ENCODE measurements at places on chromosomes 3 and 15.

- DNase-seq = no peak
Observed at GRCh38 chr3:59593380-59593779, 543.6 kb upstream of the CFAP20DC start.

GRCh38 chr15:29570948-29571791 is 251.1 kb downstream of the TJP1 start:
- DNase-seq = peak; percentile 84

DNA sequence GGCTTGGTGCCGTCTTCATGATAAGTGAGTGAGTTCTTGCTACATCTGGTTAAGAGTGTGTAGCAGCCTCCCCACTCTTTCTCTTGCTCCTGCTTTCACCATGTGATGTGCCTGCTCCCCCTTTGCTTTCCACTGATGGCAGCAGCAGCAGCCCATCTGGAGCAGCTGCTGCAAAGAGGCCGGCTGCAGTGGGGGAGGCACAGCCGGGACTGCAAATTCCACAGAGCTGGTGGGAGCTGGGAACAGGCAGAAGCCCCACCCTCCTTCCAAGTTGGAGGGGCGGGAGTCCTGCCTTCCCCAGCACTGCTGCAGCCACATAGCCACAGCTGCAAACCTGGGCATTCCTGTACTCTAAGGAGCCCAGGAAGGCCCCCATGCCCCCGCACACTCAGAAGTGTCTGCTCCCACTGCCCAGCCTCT is 62.8 kb upstream of the IMPG2 start:
- DNase-seq = peak; percentile 19

GRCh38 chr15:47885920-47886319 is 168.6 kb downstream of the SEMA6D start:
- DNase-seq = no peak

DNA sequence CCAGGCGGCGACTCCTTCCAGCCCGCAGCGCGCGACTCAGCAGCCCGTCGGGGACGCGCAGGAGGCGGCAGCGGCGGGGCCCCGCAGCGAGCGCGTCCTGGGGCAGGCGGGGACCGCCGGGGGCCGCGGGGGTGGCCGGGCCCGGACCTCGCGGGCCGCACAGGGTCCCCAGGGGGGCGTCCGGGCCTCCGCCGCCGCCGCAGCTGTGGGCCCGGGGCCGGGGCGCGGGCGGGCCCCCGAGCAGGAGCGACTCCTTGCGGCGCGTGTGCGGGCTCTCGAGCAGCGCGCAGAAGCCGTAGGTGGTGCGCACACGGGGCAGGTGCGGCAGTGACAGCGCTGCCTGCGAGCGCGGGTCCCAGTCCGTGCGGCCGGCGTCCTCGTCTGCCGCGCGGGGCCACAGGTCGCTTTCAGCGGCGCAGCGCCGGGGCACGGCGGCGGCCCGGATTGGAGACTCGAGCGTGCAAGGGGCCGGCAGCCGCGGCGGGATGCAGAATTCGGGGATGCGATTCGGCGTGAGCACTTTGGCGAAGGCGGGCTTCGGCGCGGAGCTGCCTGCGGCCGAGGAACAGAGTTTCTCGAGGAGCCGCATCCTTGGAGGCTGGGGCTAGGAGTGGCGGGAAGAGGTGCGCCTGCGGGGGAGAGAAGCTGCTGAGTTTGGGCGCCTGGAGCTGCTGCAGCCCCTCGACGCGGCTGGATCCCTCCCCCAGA is 535 bp downstream of the C2CD4B start:
- peak; percentile 42 for DNase-seq

- DNase-seq = no peak
Observed at GRCh38 chr3:113873293-113873692, 34.7 kb downstream of the GRAMD1C start.

DNA sequence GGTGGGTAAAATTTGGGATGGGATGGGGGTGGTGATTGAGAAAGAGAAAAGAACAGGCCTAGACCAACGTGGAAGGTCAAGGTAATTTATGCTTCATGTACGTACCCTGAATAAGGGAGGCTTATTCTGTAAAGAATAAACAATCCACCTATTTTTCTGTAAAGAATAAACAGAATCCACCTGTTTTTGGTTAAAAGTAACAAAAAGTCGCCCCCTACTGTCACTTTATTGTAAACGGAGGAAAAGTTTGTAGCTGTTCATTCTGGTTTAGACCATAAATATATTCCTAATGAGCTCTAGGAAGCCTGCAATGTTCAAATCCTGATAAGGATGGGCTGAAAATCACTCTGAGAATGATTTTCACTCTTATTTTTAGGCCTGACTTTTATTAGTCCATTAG is 23.5 kb upstream of the SQOR start:
- DNase-seq = no peak

DNA sequence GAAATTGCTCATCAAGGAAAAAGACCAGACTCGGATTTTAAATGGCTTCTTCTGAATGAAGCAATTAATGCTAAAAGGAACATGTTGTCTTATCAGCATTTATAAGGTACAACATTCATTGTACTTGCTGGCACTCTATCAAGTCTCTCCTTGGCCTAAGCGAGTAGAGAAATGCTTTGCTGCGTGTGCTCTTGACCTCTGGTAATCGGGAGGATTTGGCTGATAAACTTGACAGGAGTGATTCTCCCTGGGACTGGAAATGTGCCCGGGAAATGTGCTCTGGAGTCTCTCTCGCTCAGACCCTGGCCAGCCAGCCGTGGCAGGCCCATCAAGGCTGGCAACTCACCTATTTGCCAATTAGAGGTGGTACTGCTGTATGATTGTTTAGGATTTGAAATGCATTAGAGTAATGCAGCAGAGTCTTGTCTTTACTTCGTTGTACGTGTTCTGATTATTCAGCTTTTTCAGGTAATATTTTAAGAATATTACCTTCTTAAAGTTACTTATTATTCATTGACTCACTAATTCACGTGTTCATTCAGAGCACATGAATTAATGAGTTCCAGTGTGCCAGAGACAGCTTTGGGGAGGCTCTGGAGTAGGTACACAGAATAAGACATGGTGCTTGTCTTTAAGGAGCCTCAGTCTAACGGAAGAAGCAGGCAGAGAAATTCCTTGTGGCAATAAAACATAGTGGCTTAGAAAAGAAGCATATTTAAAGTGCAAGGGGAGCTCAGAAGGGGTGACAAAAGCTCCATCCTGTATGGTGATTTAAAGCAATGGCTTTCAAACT is 48.0 kb upstream of the TPRG1 start:
- DNase-seq = no peak

DNA sequence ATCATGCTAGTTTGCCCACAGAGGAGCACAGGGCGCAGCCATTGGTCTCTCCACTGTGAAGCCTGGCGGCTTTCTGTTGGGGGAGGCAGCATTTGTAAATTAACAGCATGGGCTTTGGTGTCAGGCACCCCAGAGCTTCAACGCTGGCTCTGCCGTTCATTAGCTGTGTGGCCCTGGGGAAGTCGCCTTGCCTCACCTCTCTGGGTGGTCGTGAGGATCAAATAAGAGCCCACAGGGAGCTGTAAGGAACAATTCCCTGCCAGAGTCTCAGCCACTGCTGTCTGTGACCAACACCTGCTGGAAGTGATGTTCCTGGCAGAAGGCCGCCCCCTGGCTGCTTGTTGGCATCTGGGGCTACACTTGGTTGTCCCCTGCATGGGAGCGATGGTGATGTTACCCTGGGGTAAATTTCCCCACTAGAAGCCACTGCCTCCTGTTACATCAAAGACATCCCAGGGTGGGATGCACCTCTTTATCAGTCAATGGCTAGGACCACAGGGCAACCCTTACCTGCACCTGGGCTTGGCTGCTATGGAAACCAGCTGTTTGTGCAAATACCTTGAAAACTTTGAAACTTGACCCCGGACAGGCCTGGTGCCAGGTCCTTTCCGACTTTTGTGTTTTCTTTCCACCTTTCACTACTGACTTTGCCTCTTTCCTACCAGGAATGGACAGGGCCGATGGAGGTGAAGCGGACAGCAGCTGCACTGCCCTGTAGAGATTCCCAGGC is 36.9 kb downstream of the DNASE1L3 start:
- peak; percentile 53 for DNase-seq

DNA sequence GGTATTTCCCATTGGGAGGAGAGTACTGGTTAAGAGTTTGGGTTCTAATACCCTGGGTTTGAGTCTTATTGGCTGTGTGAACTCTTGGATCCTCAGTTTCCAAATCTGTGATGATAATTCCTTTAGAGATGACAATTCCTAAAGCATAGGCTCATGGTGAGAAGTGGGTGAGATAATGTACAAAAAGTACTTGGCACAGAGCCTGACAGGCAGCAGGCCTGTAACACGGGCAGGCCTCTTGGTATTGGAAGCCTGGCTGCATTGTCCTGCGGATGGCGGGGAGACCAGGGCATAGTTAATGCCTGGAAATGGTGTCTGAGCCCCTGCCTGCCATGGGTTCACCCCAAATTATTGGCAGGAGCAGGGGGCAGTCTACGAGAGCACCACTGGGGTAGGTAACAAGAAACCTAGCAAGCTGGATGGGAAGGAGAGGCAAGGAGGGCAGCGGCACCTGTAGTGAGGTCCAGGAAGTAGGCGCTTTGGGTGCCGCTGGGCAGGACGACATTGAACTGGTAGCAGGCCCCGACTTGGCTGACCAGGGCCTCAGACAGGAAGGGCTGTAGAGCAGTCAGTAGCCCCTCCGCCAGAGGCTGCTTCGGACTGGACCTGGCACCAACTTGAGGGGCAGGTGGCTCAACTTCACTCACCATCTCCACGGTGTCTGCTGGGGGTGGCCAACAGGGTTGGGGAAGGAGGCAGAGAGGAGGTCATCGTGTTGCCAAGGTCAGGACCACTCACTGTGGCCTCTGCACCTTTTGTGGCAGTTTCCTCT is 7.7 kb downstream of the STOML1 start:
- no peak for DNase-seq

- no peak for DNase-seq
Observed at GRCh38 chr3:16372362-16373292, 107.6 kb downstream of the OXNAD1 start.

DNA sequence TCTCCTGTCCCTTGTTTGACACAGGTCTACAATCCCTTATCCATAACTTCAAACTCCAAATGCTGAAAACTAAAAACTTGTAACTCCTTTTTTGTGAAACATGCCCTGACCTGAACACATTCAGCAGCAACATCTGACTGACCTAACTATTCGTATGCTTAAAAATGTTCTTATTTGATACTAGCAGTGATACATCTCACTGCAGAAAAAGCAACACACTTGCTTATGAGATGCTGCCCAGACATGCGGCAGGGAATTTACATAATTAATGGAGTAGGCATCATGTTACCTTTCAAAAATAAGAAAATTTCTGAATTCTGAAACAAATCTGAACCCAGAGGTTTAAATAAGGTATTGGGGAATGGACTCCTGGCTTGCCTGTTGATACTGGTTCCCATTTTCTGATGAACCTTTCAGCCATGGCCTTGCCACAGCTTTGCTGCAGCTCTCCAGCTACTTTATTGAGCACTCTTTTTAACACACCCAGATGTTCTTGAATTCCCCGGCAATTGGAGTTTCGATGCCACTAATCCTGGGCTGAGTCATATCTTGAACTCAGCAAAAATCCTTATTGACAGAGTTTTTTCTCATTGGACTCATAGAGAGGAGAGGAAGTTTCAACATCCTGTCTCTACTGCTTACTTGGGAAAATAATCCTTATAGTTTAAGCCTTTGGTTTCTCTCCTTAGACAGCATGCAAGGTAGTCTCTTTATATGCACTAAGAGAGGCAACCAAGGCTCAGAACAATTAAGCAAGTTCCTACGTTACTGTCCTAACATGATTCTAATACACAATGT is 296.6 kb upstream of the LMCD1 start:
- no peak for DNase-seq

DNA sequence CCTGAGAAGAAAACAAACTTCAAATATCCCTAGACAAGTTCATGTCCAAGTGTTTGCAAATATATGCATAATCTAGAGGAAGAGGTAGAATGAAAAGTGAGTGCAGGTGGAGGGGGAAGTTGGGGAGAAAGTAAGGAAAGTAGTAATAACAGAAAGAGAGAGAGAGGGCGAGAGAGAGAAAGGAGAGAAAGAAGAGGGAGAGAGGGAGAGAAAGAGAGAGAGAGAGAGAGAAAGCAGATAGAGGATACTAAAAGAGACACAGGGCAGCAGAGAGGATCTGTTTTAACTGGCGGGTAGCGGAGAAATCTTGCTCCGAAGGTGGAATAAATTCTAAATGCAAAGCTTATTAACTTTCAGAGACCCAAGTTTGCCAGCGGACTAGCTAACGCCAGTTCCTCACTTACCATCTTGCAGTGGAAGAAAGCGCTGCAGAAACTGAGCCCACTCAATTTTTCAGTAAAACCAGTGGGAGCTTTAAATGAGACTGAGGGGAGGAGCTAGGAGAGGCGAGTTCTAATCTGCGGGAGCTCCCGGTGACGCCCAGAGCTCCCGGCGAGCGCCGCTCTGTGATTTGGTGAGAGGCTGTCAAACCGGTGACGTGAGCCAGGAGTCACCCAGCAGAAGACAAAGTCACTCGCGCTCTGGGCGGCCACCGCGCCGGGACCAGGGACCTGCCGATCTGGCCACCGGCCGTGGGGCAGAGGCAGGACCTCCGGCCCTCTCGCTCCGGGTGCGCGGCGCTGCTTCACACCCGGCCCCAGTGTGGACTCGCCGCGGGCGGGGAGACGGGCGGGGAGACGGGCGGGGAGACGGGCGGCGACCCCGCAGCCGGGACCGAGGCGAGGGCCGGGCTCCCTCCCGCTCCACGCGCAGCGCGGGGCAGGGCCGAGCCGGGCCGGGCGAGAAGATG is at the start of gene GMNC:
TSS of gene GMNC (minus strand) at position 486 of the 910 bp plus-strand sequence. CDS start at position 407, 79 bp downstream.
- DNase-seq = peak; percentile 79

All from iPS-NIHi11 (cell line).